Spleen (tissue), 13 donors: ENCODE measurements at places on chromosomes 5 and 9. TPM values are rescaled to one million over a fixed set of nuclear protein-coding genes. Genes with fewer than 3 reads are reported as not detected.

Gene NXNL2
- total RNA-seq, result 0.51 TPM

Gene ADAMTSL1
- total RNA-seq, result 0.94 TPM

Gene PLAA
- total RNA-seq, result 26.1 TPM

Gene TNFSF8
- 28.5 TPM for total RNA-seq

Gene GARIN3
- total RNA-seq, result not detected

Gene HNRNPAB
- total RNA-seq, result 117 TPM

Gene EFNA5
- total RNA-seq, result 23.4 TPM

Gene SPATA31A7
- total RNA-seq, result not detected

GRCh38 chr5:129342796-129343195, 117.3 kb upstream of the ADAMTS19 start:
- no peaks in the 10 kb centered on the region for H3K27me3 ChIP-seq
- H3K36me3 ChIP-seq, result no peaks in the 10 kb centered on the region
- no peak overlapping the region for H3K27ac ChIP-seq
- no peaks in the 10 kb centered on the region for H3K4me1 ChIP-seq

DNA sequence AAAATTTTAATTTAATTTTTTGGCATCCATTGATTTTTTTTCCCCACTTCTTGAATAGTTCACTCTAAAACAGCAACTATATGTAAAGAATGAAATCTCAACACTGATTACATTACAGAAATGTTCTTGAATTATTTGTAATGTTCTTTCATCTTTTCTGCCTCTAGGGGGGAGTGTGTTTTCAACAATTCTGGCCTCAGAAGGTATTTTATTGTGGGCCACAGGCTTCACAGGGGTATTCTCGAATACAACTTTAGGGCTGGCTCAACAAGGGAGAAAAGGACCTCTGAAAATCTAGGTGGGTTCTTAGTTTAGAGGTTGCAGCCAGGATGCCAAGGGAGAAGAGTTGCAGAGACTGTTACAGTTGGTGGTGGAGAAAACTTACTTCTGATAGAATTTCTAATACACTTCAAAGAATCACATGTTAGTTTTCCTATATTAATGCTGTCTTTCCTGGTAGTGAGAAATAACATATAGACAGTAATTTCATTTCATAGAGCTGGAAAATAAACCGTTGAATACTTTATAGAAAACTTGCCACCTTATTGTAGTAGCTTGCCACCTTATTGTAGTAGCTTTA, 3.6 kb upstream of the NPR3 start:
- peaks cover 32% of the 10 kb centered on the region for H3K4me1 ChIP-seq
- no peak overlapping the region for H3K4me3 ChIP-seq
- no peaks in the 10 kb centered on the region for H3K36me3 ChIP-seq
- DNase-seq, result no peak
- H3K27ac ChIP-seq, result no peak overlapping the region
- H3K27me3 ChIP-seq, result peaks cover 10% of the 10 kb centered on the region

DNA sequence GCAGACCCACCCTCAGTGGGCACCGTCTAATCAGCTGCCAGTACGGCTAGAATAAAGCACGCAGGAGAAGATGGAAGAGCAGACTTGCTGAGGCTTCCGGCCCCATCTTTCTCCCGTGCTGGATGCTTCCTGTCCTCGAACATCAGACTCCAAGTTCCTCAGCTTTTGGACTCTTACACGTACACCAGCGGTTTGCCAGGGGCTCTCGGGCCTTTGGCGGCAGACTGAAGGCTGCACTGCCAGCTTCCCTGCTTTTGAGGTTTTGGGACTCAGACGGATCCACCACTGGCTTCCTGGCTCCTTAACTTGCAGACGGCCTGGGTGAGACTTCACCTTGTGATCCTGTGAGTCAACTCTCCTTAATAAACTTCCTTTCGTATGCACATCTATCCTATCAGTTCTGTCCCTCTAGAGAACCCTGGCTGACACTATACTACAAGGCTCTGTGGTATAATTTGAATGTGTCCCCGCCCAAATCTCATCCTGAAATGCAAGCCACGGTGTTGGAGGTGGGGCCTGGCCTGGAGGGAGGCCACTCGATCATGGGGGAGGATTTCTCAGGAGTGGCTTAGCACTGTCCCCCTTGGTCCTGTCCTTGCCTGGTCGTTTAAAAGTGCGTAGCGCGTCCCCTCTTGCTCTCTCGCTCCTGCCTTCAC, 31.1 kb upstream of the NRARP start:
- no peaks in the 10 kb centered on the region for H3K4me1 ChIP-seq
- H3K36me3 ChIP-seq, result no peaks in the 10 kb centered on the region
- DNase-seq, result no peak
- H3K27me3 ChIP-seq, result no peaks in the 10 kb centered on the region
- H3K27ac ChIP-seq, result no peak overlapping the region
- H3K4me3 ChIP-seq, result no peak overlapping the region

- no peak overlapping the region for H3K4me3 ChIP-seq
- DNase-seq, result no peak
- peaks cover 12% of the 10 kb centered on the region for H3K4me1 ChIP-seq
- H3K27ac ChIP-seq, result no peak overlapping the region
These were observed 15.0 kb downstream of the PJA2 start for GRCh38 chr5:109394806-109395205.

- no peak overlapping the region for H3K27ac ChIP-seq
- H3K27me3 ChIP-seq, result no peaks in the 10 kb centered on the region
- peaks cover 32% of the 10 kb centered on the region for H3K4me1 ChIP-seq
- DNase-seq, result no peak
- H3K36me3 ChIP-seq, result peaks cover 2% of the 10 kb centered on the region
- H3K4me3 ChIP-seq, result no peak overlapping the region
These were observed 21.8 kb downstream of the MEF2C start for GRCh38 chr5:88861231-88861630.

- no peak for DNase-seq
- H3K4me1 ChIP-seq, result no peaks in the 10 kb centered on the region
- H3K27ac ChIP-seq, result no peak overlapping the region
These were observed 80.1 kb downstream of the TRIM32 start for GRCh38 chr9:116767219-116767618.

- H3K4me3 ChIP-seq, result no peak overlapping the region
- no peak overlapping the region for H3K27ac ChIP-seq
- no peaks in the 10 kb centered on the region for H3K36me3 ChIP-seq
- no peaks in the 10 kb centered on the region for H3K4me1 ChIP-seq
- no peak for DNase-seq
These were observed 52.2 kb downstream of the IRX2 start for GRCh38 chr5:2699231-2699630.

DNA sequence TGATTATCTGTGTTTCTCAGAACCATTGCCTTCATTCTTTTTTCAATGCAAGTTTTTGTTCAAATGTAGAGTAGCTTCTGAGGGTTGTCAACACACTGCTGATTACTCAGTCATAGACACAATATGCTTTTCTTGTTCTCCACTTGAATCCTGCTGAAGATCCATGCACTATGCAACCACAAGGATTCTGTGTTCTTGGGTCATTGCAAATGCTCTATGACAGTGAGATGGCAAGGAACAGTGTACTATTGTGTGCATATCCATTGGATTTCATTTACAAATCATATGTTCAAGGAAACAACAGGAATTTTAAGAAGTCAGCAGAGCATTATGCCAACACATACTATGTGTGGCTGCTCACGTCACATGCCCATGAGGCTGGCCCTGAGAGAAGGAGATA, 1590.2 kb downstream of the EFNA5 start:
- no peaks in the 10 kb centered on the region for H3K36me3 ChIP-seq
- H3K27ac ChIP-seq, result peak overlapping the region; percentile 14
- peak; percentile 30 for DNase-seq
- no peaks in the 10 kb centered on the region for H3K27me3 ChIP-seq

DNA sequence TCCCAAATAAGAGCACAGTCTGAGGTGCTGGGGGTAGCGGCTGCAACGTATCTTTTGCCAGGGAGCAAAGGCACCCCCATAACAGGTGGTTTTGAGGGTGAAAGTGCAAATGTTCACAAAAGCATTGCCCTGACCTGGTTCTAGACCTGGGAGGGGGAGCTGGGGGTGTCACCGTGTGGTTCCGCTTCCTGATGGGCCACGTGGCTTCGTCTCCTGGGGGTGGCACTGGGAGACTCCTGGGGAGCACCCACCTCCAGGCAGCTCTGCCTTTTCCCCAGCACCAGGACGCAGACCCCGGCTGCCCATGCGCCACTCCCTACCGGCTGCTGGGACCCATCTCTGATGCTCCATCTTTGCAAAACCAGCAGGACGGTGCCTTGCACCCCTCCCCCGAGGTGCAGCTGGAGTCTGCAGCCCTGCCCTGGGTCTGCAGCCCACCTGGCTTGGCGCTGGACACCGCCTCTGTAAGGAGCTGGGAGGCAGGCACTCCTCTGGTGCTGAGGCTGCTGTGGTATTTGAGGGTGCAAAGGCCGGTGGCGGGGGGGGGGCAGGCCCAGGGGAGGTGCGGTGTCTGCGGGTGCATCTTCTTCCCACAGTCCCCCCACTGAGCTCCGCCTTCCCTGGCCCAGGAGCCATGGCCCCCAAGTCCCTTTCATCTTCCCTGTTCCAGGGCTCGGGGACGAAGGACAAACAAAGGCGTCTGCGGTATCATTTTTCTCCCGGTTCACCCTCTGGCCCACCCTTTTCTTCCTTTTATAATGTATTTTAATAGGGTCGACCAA, 29.8 kb upstream of the RXRA start:
- H3K27me3 ChIP-seq, result no peaks in the 10 kb centered on the region
- no peak overlapping the region for H3K27ac ChIP-seq
- no peak overlapping the region for H3K4me3 ChIP-seq
- peak; percentile 56 for DNase-seq
